Left renal pelvis (tissue), 4 donors: ENCODE measurements at places on chromosomes 7 and 10. TPM values are rescaled to one million over a fixed set of nuclear protein-coding genes. Genes with fewer than 3 reads are reported as not detected.

GRCh38 chr7:127486654-127487053 lies 94.1 kb upstream of the ZNF800 start:
- no peak for DNase-seq

Gene DLG5
- polyA plus RNA-seq = 36.3 TPM

- no peak for DNase-seq
Measured at GRCh38 chr7:30726296-30727006, 25.5 kb upstream of the INMT start.

Gene ACTL6B
- polyA plus RNA-seq = 0.22 TPM
